ENCODE measurements at places on chromosomes 6 and 20.

GRCh38 chr6:21402368-21402767 lies 191.2 kb upstream of the SOX4 start:
- peak; percentile 43 for DNase-seq

GRCh38 chr6:37538107-37538506 lies 38.4 kb upstream of the CCDC167 start:
- DNase-seq = no peak

DNA sequence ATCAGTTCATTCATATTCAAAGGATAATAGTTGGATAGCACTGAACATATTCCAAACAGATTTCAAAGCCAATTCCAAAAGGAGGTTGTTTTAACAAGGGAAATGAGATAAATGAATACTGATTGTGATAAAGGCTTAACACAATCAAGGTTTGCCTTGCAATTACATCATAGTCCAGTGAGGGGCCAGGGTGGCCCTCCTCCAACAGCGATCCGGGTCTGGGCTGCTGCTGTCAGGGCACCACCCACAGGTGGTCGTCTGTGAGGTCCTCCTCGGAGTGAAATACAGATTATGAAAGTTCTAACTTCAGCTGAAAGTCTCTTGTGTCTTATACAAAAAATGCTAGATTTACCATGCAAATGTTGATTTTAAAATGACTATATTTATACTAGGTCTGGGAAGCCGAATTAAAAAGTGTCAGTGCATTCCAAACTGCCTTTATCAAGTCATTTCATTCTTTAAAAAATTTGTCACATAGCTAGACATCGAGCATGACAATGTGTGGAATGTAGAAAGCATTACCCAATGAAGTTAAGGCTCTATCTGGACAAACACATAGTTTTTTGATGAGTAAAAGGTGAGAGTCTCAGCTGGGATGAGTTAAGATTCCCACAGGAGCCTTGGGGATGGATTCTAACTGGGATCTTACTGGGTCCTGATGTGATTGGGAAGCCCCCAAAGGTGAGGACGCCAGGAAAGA lies 65.9 kb upstream of the SLC22A23 start:
- no peak for DNase-seq

DNA sequence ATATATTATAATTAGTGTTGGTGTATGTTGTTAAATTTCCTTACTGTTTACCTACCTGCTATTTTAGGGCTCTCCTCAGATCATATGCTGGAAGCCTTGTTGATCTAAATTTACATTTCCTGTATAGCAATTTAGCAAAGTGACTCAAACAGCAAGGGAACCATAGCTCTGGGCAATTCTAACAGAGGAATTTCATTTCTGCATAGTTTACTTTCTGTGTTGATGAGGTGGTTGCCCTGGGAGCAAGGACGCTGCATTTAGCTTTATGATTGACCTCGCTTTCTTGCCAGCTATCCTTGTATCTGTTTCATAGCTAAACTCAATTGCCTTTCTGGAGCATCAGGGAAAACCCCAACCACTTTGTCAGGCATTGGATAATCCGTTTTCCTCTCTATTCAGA lies 810.8 kb downstream of the GRIK2 start:
- DNase-seq = no peak

DNA sequence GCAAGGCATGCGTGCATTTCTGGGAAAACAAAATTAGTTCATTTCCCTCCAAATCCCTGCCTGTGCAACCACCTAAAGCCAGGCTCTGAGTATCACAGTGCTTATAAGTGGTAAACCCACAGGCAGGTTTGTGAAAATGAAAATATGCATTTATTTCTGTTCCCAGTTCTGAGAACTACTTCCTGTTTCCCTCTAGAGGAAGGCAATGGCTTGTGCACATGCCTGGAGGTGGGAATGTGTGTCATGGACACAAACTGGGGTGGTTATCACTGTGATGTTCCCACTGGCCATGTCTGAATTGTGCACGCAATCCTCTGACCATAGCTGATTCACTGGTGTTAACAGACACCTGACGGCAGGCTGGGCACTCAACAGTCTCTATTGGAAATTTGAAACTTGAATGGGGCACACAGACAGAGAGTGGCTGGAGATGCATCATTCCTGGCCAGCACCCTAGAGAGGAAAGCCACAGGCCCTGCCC lies 26.3 kb downstream of the FAM110A start:
- no peak for DNase-seq

- no peak for DNase-seq
These were observed 13.5 kb upstream of the SMIM26 start for GRCh38 chr20:18553746-18554145.

- DNase-seq = no peak
These were observed 671 bp downstream of the CDH4 start for GRCh38 chr20:61252601-61253263.

DNA sequence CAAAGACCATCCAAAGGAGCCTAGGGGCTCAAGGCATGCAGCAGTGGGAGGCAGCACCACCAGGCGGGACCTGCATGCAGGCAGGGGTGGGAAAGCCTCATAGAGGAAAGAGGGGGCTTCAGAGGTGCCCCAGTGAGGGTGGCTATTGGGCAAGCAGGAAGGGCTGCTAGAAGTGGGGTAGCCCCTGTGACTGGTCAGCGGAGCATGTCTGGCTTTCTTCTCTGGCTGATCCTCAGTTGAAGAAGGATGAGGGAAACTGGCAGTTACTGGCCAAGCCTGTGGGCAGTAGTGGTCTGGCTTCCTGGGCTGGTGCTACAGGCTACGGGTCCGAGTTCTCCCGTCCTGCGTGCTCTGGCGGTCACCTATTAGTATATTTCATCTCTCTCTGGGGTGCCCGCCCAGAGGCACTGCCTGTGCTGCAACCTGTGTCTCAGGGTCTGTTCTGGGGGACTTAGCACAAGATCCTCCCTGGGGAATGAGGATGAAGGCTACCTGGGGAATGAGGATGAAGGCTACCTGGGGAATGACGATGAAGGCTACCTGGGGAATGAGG lies 35.9 kb upstream of the CST7 start:
- DNase-seq = no peak

- no peak for DNase-seq
These were observed 93.4 kb downstream of the ANKS1A start for GRCh38 chr6:34982424-34982852.

DNA sequence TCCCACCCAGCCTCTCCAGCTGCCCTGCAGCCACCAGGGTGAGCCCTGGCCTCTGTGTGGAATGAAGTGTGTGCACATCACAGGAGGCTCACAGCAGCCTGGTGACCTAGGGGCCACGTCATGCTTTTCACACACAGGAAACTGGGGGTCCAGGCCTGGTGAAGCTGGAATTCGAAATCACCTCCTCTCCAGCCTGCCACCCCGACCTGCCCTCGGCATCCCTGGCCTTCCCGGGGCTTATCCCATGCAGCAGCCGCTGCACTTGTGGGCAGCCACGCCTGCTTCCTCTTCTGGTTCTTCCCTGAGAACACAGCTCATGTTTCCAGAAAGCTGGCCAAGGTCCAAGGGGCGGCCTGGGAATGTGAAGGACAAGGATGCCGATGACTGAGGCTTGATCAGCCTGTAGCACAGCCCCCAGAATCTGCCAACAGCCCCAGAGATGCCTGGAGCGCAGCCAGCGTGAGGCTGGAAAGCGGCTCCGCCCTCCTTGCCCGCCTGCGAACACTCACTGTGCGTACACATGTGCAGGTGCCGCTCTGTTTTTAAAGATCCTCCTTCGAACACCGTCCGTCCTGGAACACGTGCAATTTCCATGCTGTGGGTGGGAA lies 4.2 kb upstream of the NTSR1 start:
- peak; percentile 79 for DNase-seq

GRCh38 chr20:7850775-7851490 lies 89.3 kb downstream of the HAO1 start:
- no peak for DNase-seq

GRCh38 chr6:148328876-148329555 lies 13.6 kb upstream of the SASH1 start:
- DNase-seq = no peak

GRCh38 chr20:33339515-33340058 lies 56.6 kb downstream of the BPIFB1 start:
- no peak for DNase-seq

DNA sequence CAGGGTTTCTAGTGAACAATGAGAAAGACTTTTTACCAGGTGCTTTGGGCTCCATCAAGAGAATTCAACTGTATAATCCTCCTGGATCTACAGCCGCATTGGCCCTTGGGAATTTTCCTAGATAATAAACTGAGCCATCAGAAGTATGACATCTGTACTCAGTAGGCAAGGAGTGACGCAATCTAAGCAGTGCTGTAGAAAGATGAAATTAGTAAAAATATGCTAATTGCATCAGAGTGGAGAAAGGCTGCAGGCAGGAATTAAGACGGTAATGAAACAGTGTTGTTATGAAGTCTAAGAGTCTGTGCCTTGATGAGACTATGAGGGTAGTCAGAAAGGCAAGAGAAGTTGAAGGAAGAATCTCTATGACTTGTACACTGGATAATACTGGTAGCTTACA lies 507.9 kb upstream of the SOX4 start:
- no peak for DNase-seq

DNA sequence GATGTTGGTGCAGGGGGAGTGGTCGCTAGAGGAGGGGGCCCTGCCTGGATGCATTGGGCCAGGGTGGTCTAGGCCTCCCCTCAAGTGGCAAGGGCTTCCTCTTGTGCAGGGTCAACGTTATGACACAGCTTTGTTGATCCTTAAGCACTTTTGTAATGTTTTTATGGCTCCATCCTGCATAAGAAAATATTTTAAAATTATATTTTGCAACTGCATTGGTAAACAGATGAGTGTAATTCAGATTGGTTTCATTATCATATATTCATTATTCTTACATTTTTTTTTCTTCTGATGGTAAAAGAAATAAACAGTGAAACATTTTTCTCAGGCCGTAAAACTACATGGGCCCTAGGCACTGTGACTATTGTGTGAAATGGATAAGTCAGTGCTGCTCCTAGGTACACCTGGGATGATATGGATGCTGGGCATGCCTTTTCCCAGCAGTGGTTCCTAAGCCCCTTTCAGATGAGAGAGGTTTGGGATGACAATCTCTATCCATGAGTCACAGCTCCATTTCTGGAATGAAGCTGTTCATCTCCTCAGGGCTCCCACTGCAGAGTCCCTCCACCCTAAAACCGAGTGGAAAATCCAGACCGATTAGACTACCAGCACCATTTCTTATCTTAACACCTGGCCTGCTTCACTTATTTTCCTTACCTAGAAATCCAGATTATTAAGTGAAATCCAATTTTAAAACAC lies 5.8 kb upstream of the SIM1 start:
- no peak for DNase-seq

- no peak for DNase-seq
These were observed 47.3 kb downstream of the ZFAND3 start for GRCh38 chr6:37866590-37867507.

DNA sequence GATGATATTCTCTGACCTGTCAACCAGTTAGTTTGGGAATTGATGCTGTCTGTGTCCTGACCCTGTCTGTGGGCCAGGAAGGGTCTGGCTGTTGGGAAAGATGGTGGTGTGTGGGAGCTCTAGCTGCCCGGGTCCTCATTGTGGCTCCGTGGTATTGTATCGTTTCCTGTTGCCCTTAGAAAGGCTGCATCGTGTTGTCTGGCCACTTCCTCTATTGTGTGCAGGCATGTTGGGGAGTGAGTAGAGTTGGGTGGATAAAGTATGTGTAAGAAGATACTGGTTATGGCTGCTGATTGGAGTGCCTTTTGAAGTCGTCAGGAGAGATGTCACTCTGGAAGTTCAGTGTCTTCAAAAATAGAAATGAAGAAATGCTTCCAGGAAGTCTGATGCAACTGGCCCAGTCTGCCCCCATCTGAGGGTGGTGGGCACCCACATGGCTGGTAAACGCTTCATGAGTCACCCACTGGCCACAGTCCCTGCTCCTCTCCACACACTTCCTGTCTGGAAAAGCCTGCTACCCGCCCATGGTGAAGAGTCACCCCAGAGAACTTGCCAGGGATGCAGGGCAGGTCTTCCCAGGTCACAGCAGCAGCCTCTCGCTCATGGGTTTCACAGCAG lies 27.9 kb downstream of the PPARD start:
- DNase-seq = no peak

DNA sequence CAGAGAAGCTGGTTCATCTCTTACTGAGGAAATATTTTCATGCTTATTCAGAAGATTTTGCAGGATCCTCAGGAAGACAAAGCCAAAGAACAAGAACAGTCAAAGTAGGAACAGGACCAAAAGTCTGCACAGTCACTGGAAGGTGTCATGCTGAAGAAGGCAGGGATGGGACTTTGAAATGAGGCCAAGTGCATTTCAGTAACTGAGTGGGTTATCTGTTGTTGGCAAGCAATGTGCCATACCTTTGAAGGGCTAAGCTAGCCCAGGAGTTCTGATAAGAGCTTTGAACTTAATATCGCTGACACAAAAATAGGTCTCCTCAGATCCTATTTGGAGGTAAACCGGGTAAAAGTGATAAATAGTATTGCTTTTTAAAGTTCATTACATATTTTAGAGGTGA lies 31.5 kb downstream of the SLC16A10 start:
- DNase-seq = no peak

Data from ovary (tissue), 10 donors.